Osteocyte (in vitro differentiated cells): ENCODE measurements at places on chromosomes 13 and 19. TPM values are rescaled to one million over a fixed set of nuclear protein-coding genes. Genes with fewer than 3 reads are reported as not detected.
A peak's percentile ranks its signal among the peaks of the same experiment; 100 is the strongest.

The GNA15 gene
- not detected in 2 replicates for total RNA-seq

The PRRG2 gene
- 0.32 and 0.52 TPM in 2 replicates for total RNA-seq

The ZIK1 gene
- 6.8 and 7.1 TPM in 2 replicates for total RNA-seq

The ELOF1 gene
- total RNA-seq, result 49.2 and 49.9 TPM in 2 replicates

The LENG9 gene
- 11.0 and 11.1 TPM in 2 replicates for total RNA-seq

The PEX11G gene
- total RNA-seq, result 2.1 and 2.5 TPM in 2 replicates

The CCDC70 gene
- total RNA-seq, result not detected in 2 replicates

DNA sequence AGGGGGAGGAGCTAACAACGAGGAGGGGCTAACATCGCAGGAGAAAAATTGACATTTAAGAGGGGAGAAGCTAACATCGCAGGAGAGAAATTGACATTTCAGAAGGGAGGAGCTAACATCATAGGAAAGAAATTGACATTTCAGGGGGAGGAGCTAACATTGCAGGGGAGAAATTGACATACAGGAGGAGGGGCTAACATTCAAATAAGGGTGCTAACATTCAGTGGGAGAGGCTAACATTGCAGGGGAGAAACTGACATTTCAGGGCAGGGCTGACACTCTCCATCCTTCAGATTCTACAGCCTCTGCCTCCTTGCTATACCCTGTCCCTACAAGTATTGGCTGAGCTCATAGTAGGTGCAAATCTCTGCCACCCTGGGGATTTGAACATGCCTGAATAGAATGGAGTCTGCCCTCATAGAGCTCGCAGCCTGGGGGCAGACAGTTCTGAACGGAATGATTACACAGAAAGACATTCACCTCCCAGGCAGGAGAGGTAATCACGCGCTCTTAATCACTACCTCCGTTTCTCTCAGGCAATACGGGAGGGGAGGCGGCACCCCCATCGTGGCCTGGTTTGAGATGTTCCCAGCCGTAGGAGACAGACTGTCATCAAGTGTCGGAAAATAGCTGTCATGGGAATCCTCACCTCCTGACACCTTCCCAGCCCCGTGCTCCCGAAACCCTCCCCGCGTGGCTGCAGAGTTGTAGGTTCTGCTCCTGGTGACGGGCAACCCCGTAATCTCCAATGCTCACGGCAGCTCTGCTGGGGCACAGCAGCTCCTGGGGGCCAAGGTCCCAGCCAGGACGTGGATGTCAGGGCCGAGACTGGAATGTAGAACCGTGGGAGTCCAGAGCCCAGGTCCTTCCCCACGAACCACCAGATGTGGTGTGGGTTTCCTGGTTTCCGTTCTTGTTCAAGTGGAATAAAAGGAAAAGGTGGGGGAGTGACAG, 9.5 kb downstream of the GPR32 start:
- H3K27me3 ChIP-seq, result peaks cover 47% of the 10 kb centered on the region
- H3K36me3 ChIP-seq, result no peaks in the 10 kb centered on the region
- no peak overlapping the region for H3K4me3 ChIP-seq
- H3K27ac ChIP-seq, result no peak overlapping the region

GRCh38 chr19:29517946-29518345, 7.8 kb upstream of the VSTM2B start:
- no peaks in the 10 kb centered on the region for H3K4me1 ChIP-seq
- H3K36me3 ChIP-seq, result no peaks in the 10 kb centered on the region
- no peak overlapping the region for H3K4me3 ChIP-seq
- no peak for DNase-seq
- peaks cover 3% of the 10 kb centered on the region for H3K27me3 ChIP-seq
- H3K27ac ChIP-seq, result no peak overlapping the region

- no peak overlapping the region for H3K27ac ChIP-seq
- peaks cover 15% of the 10 kb centered on the region for H3K4me1 ChIP-seq
- DNase-seq, result no peak
These were observed 233.5 kb upstream of the SERP2 start for GRCh38 chr13:44140146-44140545.

- no peak overlapping the region for H3K4me3 ChIP-seq
- H3K36me3 ChIP-seq, result no peaks in the 10 kb centered on the region
- DNase-seq, result no peak
- H3K4me1 ChIP-seq, result no peaks in the 10 kb centered on the region
These were observed 957.2 kb downstream of the SLITRK1 start for GRCh38 chr13:82925114-82925513.

DNA sequence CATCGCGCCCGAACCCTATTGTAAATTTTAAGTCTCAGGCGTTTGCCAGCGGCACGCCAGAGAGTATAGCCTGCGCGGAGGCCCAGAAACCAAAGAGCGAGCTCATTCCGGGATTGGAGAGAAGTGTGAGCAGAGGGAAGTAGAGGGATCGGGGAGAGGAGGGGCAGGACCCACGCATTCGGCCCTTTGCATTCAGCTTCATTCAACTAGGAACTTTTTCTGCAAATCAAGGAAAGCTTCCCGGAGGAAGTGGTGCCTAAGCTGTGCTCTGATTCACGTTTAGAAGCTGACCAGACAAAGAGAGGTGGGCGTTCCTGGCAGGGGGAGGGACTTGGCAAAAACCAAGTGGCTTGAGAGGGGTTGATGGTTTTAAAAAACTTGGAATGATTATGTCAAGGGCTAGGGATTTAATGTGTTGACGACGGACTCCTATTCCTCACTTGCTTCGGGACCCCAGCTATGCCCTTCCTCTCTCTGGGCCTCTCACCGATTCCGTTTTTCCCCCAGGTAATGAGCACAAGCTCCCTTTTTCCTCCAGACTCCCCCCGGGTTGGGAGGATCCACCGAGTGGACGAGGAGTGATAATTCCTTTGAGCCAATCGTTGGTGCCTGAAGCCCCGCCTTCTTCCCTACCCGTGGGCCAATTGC, 811 bp upstream of the PRMT1 start:
- no peaks in the 10 kb centered on the region for H3K27me3 ChIP-seq
- H3K27ac ChIP-seq, result peak overlapping the region; percentile 99
- H3K4me3 ChIP-seq, result peak overlapping the region; percentile 99
- H3K36me3 ChIP-seq, result peaks cover 2% of the 10 kb centered on the region
- DNase-seq, result peak; percentile 91
- H3K4me1 ChIP-seq, result peaks cover 38% of the 10 kb centered on the region

- no peak overlapping the region for H3K27ac ChIP-seq
- H3K4me3 ChIP-seq, result no peak overlapping the region
- peaks cover 2% of the 10 kb centered on the region for H3K4me1 ChIP-seq
- H3K36me3 ChIP-seq, result peaks cover 8% of the 10 kb centered on the region
- no peak for DNase-seq
These were observed 45.0 kb downstream of the RASA3 start for GRCh38 chr13:114087430-114087829.

DNA sequence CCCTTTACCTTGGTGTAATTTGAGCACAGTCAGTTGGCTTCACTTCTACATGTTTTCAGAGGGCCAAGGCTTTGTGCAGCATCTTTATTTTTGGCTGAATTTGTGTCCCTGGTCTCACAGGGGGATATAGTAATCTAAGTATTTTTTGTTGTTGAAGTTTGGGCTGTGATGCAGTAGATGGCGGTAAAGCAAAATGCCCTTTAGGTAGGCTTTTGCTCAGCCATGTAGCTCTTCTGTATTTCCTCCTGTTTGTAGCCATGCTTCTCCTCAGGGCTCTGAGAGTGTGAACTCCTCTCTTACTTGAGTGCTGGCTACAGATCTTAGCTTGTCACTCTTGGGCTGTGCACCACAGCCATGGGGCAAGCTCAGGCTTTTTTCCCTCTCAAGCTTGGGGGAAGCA, 328.6 kb downstream of the SLITRK5 start:
- no peaks in the 10 kb centered on the region for H3K27me3 ChIP-seq
- no peak for DNase-seq
- H3K4me1 ChIP-seq, result peaks cover 14% of the 10 kb centered on the region
- H3K36me3 ChIP-seq, result no peaks in the 10 kb centered on the region
- no peak overlapping the region for H3K4me3 ChIP-seq

DNA sequence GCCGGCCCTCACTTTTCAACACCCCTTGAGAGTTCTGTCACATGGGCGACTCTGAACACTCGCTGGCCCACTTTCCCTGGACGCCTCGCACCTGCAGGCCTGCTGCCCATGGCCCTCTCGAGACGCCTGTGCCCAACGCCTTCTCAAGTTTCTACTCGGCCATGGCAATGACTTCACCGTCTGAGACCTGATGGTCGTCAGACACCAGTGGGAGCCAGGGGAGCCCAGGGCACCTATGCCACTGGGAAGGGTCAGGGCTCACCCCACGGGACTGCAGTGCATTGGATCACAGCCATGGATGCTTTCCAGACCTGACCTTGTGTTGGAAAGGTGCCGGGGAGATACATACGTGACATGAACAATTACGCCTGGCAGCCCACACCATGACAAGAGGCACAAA, 60.1 kb downstream of the KLF2 start:
- H3K36me3 ChIP-seq, result peaks cover 17% of the 10 kb centered on the region
- no peak for DNase-seq
- H3K4me3 ChIP-seq, result no peak overlapping the region
- peaks cover 2% of the 10 kb centered on the region for H3K4me1 ChIP-seq

GRCh38 chr13:28586439-28587173, 72.3 kb upstream of the POMP start:
- peaks cover 21% of the 10 kb centered on the region for H3K4me1 ChIP-seq
- H3K4me3 ChIP-seq, result no peak overlapping the region
- no peaks in the 10 kb centered on the region for H3K36me3 ChIP-seq
- H3K27ac ChIP-seq, result no peak overlapping the region
- H3K27me3 ChIP-seq, result no peaks in the 10 kb centered on the region

DNA sequence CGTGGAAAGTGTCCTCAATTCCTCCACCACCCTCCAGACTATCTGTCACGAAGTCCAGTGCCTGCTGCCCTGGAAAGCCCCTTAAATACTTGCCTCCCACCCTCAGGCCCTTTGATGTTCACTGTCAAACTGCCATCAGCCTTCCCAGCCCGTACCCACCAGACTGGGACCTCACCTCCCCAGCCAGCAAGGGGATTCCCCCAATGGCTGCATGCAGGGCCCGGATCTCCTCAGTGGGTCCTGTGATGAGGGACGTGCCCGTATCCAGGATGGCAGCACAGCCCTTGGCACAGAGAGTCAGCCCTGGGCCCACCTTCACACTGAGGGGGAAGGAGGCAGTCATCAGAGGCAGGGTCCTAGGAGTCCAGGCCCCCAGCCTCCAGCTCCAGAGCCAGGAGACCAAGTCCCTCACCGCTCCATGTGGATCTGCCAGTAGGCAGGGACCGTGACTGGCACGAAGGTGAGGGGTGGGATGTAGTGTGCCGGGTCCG, 6.1 kb downstream of the NAPSA start:
- DNase-seq, result no peak
- no peaks in the 10 kb centered on the region for H3K36me3 ChIP-seq
- H3K27me3 ChIP-seq, result no peaks in the 10 kb centered on the region
- no peak overlapping the region for H3K4me3 ChIP-seq
- no peaks in the 10 kb centered on the region for H3K4me1 ChIP-seq

GRCh38 chr13:42043676-42044075, 4.8 kb upstream of the DGKH start:
- DNase-seq, result no peak
- H3K27ac ChIP-seq, result no peak overlapping the region
- no peaks in the 10 kb centered on the region for H3K27me3 ChIP-seq
- peaks cover 33% of the 10 kb centered on the region for H3K4me1 ChIP-seq

DNA sequence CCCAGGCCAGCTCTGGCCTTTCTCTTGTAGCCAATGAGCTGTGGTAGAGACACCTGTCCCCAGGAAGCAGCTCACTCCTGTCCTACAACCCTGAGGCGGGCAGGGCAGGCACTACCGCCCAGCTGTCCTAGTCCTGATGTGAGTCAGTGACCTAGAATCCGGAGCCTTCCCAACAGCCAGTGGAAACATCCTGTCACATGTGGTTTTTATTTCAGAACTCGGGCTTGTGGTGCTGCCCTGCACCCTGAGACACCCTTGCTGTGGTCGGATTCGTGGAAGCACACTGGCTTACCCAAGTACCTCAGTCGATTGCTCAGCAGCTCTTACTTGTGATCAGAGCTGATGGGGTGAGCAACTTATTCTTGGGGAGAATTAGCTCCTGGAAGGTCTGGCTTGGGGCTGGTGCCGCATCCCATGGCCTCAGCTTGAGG, 83.6 kb upstream of the ARHGEF7 start:
- peak overlapping the region; percentile 63 for H3K27ac ChIP-seq
- H3K4me1 ChIP-seq, result peaks cover 16% of the 10 kb centered on the region
- no peak for DNase-seq
- peaks cover 13% of the 10 kb centered on the region for H3K27me3 ChIP-seq
- peaks cover 2% of the 10 kb centered on the region for H3K36me3 ChIP-seq

DNA sequence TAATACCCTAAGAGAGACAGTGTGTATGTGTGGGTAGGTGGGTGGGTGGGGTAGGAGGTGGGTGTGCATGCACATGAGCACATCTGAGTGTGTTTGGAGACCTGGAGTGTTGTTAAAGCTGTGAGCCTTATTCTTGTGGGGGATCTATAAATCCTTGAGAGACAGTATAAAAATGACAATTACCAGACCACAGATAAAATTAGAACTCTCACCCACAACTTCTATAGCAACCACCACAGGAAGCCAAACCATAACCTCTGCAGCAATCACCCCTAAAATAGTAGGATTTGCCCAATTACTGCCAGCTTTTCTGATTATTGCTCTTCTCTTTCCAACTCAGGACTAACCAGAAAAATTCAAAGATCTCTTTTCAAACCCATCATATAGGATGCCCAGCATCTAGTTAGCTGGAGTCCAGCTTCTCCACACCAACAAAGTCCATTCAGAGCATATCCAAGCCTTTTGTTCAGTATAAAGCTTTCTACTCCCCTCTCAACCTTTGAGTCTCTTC, 93.4 kb upstream of the SLITRK1 start:
- no peak overlapping the region for H3K4me3 ChIP-seq
- DNase-seq, result no peak
- no peaks in the 10 kb centered on the region for H3K27me3 ChIP-seq
- no peak overlapping the region for H3K27ac ChIP-seq
- peaks cover 7% of the 10 kb centered on the region for H3K4me1 ChIP-seq
- H3K36me3 ChIP-seq, result no peaks in the 10 kb centered on the region

DNA sequence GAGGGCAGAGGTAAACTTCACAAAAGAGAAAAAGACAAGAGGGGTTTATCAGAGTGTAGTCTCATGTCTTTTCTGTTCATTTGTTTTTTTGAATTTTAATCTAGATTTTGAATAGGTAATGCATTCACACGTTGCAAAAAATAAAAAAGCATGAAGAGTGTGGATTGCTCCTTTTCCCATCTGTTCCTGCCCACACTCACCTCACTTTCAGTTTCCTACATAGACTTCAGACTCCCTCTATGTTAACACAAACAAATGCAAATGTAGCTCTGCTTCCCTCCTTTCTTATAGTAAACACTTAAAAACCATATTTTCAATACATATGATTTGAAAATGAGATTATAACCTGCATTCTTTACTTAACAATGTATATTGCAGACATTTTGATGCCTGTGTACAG, 20.3 kb downstream of the TNFSF13B start:
- H3K4me1 ChIP-seq, result no peaks in the 10 kb centered on the region
- no peak overlapping the region for H3K27ac ChIP-seq
- H3K4me3 ChIP-seq, result no peak overlapping the region

- H3K27me3 ChIP-seq, result peaks cover 12% of the 10 kb centered on the region
- no peaks in the 10 kb centered on the region for H3K4me1 ChIP-seq
- DNase-seq, result no peak
- no peak overlapping the region for H3K4me3 ChIP-seq
- no peaks in the 10 kb centered on the region for H3K36me3 ChIP-seq
These were observed 20.6 kb upstream of the CABP5 start for GRCh38 chr19:48064509-48064908.
